ENCODE measurements at places on chromosomes 3 and 15.

GRCh38 chr15:68775671-68776476, 44.8 kb downstream of the ANP32A start:
- DNase-seq = no peak

- no peak for DNase-seq
Measured at GRCh38 chr15:74461847-74462511, 1.0 kb upstream of the UBL7 start.

GRCh38 chr15:57606816-57607215, 15.1 kb downstream of the MYZAP start:
- no peak for DNase-seq

DNA sequence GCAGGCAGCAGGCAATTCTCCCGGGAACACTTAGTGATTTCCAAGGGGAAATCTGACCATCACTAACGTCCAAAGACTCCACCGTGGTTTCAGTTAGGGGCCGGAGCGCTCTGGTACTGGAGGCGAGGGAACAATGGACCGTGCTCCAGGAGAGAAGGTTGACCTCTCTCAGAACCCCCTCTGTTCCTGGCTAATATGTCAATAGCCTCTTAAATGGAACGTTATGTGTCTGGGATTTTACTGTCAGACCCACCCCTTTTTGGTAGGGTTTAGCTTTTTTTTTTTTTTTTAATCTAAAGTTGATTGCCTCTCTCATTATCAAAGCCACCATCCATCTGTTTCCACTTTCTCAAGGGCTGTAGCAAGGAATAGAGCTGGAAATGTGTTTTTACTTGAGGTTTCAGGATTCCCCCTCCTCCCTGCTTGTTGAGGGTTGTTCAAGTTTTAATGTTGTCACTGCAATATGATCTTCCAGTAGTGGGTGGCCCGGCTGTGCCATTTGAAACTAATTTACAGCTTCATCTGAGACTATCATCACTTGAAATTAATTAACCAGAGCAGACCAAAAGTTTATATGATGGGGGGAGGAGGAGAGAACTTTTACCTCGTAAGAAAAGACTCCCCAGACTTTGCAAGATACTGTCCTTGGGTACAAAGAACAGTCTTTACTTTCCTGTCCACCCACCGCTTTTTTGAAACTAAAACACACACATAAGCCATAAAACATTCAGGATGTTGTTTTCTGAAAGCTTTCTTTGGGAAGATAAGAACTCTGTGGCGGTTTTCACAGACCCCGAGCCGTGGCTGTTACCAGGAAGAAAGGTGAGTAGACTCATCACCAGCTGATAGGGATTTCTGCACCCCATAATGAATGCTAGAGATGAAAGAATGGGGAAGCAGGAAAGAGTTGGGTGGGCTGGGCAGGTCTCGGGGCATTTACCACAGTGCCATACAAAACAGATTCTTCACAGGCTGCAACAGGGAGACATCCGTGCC, 187.8 kb downstream of the UACA start:
- DNase-seq = no peak

GRCh38 chr3:72152551-72153476, 367.9 kb upstream of the PROK2 start:
- no peak for DNase-seq

DNA sequence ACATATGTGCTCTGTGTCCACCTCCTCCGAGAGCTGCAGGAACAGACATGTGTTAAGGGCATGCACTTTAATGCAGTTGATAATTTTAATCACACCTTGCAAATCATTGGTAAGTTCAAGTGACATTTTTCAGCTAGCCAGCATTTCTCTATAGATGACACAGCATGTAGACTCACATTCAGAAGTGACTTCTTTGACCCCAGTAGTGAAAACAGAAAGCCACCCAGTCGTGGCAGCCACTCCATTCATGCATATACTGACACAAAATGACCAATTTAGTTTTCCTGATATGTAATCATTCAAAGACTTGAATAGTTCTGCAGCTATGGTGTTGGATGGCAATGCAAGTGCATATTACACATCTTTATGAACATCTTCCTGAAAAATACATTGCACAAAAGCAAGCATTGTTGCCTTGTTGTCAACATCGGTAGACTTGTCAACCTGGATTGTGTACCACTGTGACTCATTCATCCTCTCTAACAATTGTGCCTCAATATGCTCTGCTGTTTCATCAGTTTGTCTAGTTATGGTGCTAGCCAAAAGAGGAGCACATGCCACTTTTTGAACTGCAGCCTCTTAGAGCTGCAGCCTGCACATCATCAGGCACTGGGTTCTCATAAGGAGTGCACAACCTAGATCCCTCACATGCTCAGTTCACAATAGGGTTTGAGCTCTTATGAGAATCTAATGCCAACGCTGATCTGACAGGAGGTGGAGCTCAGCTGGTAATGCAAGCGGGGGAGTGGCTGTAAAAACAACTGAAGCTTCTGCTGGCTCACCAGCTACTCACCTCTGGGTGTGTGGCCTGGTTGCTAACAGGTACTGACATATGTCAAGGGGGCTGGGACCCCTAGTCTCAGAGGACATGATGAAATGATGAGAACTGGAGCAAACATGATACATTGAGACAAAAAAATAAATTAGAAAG, 622.0 kb downstream of the PYDC2 start:
- DNase-seq = no peak

- DNase-seq = no peak
Measured at GRCh38 chr3:17065315-17065714, 180.6 kb downstream of the PLCL2 start.

DNA sequence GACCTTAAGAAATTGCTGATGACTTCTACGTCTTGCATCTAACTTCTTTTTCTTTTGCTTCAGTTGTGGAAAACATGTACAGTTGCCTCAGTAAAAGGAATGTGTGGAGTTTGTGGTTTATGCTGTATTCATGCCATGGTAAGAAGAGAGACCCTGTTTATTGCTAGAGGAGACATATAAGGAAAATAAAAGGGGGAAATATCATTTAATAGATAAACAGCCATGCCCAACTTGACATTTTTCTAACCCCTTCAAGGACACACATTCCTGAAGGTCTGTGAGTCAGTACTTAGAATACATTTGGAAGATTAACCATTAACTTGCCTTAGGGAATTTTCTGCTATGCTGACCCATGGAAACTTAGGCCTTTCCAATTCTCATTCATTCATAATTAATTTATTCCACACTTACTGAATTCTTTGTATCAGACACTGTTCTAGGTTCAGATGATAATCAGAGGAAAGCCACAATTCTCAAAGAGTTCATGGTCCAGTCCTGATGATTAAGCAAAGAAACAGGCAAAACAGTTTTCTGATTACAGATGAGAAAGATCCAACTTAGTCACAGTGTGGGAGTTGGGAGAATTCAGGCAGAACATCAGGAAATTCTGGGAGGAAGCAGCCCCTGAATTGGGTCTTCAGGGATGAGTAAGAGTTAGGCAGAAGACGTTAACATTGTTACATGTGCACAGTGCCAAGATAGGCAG, 329.8 kb upstream of the RASGRP1 start:
- DNase-seq = no peak

- DNase-seq = peak; percentile 19
Measured at GRCh38 chr3:69324362-69325025, 61.4 kb downstream of the FRMD4B start.

DNA sequence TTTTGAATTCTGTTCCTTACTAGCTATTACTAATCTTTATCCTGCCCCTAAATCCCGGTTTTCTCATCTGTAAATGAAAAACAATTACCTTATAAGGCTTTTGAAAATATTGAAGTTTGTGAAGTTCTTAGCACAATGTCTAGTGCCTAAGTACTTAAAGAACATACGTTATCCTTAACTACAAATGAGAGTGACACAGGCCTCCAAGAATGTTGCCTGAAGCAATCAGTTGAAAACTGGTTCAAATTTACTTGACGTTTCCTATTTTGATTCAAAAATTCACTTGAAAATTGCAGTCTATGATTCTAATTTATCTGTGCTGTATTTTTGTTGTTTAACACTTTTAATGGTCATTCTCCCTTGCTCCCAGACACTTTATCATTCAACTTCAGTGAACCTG, 3.2 kb downstream of the SENP7 start:
- DNase-seq = no peak

DNA sequence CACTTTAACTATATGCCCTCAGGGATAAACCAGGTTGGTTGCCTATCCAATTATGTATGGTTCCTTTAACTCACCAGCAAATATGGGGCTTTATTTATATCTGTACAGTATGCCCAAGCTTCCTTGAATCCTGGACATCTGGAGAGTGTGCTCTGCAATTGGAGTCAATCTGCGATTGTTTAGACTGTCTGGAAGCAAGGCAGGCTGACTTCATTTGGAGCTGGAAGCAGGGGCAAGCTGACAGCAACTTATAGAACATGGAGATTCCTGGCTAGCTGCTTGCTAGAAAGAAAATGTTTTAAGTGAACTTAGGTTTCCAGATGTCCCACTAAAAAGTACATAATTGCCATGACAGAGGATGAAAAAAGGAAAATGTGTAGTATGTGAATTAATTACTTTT, 63.7 kb upstream of the TPRG1 start:
- DNase-seq = no peak

GRCh38 chr15:97944724-97945123, 15.8 kb upstream of the ARRDC4 start:
- no peak for DNase-seq

DNA sequence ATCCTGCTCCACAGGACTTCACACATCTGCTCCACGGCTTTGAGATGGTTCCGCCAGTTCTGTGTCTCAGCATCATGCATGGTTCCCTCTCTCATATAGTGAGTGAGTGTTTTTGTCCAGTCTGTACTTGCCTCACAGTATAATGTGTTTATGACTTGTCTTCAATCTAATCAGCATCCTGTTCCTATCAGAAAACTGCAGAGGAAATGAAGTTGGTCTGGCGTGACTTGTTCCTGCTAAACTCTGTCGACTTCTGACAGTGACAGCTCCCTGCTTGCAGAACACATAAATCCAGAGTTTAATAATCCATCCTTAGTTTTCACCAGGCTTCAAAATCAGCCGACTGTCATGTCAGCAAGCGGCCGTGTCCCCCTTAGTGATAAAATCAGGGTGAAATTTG, 222.3 kb downstream of the SLCO3A1 start:
- no peak for DNase-seq

DNA sequence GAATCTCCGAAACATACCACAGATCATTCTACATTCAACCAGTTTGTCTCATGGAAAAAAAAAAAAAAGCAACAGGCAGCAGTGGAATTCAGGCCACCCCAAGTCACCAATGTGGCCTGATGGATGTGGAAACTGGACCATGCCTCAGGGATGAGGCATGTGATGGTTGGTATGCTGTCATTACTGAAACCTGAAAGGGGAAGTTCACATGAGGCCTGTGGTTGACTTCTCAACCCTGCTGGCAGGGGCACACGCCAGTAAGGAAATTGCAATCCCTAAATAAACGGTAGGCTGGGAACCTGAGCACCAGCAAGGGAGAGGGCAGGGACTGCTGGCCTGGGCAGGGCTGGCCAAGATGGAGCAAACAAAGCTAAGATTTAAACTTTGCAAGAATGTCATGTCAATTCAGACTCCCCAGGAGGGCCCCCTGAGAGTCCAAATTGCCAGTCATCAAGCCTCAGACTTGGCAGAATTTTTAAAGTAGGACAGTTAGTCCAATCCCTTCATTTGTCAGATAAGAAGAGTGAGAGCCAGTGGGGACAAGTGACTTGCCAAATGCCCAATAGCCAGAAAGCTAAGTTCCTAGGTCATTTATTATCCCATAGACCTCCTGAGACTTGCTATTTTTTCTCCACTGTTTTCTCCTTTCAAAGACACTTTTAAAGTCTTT, 310.4 kb downstream of the ERC2 start:
- DNase-seq = no peak

GRCh38 chr3:99645277-99646106, 7.1 kb downstream of the COL8A1 start:
- DNase-seq = peak; percentile 7

DNA sequence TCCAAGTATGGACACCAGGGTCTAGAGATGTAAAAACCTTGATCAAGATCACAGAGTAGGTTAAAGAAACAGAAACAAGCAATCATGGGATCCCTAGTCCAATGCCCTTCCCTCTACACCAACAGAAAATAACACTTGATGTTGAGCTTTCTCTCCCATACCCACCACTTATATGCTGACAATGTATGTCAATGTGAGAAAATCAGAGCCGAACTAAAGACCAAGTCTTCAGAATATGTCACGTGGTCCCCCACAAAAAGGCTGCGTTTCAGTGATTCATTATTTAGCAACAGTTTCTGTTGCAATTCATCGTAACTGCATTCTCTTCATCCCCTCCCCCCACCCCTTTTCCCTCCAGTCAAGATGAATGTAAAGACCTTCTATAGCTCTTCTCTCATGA, 278.9 kb upstream of the STT3B start:
- DNase-seq = peak; percentile 68

DNA sequence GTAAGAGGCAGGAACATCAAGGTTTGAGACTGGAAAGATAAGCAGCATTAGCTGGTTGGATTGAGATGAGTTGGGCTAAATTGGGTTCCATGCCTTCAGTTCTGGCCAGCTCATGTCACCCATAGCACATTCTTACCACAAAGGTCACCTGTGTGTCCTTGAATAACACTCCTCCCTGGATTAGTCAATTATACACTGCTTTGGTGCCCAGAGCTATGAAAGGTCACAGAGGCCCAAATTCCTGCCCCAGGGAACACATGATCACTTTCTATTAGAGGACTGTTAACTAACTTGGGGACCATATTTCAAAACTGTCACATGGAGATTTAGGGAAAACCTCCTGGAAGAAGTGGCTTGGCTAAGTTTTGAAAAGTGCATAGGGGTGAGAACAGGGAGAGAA, 40.1 kb upstream of the XCR1 start:
- DNase-seq = no peak

DNA sequence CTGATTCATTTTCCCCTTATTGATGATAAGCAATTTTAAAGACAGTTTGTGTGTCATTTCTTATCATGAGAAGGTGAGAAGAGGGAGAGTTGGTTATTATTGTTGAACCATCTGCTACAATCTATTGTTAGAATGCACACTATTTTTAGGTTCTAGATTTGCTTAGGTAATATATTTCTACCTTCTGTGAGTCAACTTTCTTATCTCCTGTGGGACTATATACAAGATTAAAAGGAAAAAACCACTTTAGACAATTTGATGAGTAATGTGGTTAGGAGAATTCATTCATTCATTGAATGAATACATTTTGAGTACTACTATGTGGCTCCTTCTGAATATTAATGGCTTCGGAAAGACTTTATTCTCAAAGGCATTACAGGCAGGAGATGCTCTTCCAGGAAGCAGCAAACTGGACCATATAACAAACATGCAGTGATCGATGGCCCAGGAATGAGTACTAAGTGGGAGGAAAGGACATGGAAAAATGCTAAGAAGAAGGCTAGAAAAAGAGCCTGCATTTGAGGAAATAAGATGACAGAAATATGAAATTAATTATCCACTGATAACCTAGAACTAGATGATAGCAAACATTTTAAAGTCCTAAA, 22.4 kb downstream of the SPTSSB start:
- no peak for DNase-seq

DNA sequence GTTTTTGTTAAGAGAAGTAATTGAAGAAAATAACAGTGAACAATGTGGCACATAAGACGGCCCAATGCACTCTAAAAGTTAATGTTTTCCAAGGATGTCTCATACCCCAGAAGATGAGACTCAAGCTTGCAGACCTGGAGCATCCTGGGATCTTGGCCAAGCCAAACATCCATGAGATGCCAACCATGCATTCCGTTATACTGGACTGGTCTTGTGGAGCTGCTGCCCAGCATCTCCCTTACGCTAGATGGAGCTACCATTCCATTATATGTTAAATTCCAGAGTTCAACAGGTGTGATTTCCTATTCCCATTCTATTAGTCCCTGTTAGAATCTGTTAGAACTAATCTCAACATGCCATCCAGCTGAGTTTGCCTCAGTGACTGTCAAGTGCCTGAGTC, 181.8 kb downstream of the PDCD6IP start:
- DNase-seq = no peak
